ENCODE measurements at places on chromosomes 3 and 15.

- no peak for DNase-seq
These were observed 205.9 kb downstream of the RPLP1 start for GRCh38 chr15:69658411-69658945.

- DNase-seq: no peak
These were observed 3.0 kb downstream of the KNG1 start for GRCh38 chr3:186719945-186720739.

- DNase-seq: no peak
These were observed 427.9 kb downstream of the WDR72 start for GRCh38 chr15:53331328-53332190.

DNA sequence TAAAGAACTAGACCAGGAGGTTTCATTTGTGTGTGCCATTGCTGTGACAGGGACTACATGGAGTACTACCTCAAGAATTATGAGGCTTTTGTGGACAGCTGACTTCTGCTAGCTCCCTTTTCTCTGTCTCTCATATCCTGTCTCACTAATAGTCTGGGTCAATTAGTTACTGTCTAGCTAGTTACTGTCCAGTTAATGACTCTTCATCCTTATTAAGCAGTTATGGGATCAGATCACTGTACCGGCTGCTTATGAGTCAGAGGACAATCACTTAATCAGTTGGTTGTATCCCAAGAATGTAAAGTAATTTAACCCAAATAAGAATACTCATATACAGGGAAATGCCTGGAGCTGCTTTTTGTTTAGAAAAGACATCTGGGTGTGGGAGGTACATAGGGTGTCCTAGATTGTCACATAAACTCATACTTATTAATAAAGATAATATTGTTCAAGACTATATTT lies 158.0 kb downstream of the CDIN1 start:
- no peak for DNase-seq

DNA sequence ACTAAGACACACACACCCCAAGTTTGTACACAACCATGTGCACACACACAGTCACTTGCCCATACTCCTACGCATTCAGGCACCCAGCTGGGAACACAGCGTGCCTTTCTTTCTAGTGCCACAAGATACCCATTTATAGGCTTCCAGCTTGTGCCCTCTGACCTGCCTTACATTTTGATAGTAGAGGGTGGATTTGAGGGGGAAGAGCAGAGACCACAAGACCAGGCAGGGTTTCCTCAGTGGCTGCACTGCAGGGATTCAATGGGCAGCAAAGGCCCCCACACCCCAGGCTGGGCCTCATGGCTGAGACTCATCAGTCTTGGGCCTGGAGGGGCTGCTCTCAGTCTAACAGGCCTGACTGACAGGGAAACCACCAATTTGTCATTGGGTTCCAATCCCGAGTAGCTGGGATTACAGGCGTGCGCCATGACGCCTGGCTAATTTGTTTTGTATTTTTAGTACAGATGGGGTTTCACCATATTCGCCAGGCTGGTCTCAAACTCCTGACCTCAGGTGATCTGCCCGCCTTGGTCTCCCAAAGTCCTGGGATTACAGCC lies 18.8 kb upstream of the ANKDD1A start:
- peak; percentile 80 for DNase-seq

GRCh38 chr3:24963762-24964625 lies 464.1 kb upstream of the RARB start:
- DNase-seq: no peak

DNA sequence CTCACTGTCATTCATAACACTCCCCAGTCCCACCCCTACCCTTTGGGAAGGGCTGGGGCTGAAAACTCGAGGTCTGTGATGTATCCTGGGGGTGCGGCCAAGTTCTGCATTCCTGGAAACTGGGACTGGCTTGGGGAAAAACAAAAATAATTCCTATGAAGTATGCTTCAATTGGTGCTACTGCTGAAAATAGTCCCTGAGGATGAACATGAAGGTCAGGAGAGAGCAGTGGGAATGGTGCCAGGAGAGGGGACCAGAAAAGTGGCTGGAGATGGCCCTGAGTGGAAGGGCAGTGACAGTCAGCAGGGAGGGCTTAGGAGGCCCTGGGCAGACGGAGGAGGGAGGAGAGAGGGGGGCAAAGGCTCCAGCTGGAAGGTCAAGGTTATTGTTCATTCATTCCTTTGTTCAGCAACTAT lies 4.8 kb upstream of the ISLR start:
- DNase-seq: no peak

DNA sequence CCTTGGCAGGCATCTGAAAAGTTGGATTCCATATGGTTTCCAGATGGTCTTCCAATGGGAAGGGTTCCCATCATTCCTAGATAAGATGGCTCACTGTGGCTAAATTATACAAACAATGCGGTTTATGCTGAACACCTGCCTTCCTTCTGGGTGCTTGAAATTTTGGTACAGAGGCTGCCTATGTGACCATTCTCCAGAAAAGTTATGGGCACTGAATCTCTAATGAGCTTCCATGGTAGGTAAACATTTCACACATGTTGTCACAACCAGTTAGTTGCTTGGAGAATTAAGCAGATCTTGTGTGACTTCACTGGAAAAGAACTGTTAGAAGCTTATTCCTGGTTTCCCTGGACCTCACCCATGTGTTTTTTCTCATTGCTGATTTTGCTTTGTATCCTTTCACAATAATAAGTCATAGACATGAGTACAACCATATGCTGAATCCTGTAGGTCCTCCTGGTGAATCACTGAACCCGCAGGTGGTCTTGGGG lies 30.1 kb downstream of the PLOD2 start:
- no peak for DNase-seq
